ENCODE measurements at places on chromosomes 12 and 14.

GRCh38 chr12:12273291-12273957 is 6.6 kb upstream of the LRP6 start:
- no peak for DNase-seq

GRCh38 chr12:18483698-18484325 is 222.5 kb downstream of the PIK3C2G start:
- DNase-seq = no peak

DNA sequence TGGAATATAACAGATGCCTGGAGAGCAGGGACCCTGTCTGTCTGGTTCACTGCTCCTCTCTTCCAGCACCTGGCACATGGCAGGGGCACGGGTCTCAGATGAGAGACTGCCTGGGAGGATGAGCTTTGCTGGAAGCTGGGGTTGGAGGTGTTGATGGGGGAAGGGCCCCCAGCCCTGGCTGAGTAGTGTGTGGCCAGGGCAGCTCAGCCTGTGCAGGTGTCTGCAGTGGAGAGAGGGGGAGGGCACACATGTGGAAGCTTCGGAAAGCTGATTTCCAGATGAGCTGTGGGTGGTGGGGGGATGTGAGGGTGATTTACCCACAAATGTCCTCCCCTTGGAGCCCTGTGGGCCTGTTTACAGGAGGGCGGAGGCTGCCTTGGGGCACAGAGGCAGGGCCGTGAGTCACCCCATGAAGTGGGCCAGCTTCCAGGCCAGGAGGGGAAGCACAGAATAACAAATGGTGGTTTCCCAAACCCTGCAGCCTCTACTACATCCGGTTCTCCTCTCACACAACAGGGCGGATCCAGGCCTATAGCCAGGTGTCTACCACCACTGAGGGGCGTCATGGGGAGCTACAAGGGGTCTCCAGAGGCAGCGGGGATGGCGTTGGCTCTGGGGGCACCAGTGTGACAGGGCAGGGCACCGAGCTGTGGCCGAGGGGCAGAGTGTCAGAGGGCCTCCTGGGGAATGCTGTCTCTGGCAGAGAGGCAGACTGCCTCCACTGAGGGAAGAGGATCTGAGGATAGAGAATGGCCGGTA is 11.0 kb downstream of the KRT7 start:
- peak; percentile 22 for DNase-seq

DNA sequence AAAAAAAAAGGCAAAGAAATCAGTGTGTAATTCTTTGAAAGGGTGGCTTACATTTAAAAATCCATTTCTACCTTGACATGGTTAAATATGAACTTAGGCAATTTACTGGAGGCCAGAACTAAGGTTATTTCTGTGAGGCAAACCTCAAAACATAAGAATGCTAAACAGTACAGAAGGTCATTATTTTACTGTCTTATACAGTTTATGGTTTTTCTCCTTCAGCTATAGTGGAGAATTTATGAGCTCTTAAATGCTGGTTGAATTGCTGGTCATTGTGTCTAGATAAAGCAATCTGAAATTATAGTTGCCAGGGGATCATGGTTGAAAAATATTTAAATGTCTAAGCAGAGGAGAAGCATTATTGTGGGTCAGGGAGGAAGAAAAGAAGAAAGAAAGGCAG is 70.5 kb downstream of the TRIM9 start:
- no peak for DNase-seq

DNA sequence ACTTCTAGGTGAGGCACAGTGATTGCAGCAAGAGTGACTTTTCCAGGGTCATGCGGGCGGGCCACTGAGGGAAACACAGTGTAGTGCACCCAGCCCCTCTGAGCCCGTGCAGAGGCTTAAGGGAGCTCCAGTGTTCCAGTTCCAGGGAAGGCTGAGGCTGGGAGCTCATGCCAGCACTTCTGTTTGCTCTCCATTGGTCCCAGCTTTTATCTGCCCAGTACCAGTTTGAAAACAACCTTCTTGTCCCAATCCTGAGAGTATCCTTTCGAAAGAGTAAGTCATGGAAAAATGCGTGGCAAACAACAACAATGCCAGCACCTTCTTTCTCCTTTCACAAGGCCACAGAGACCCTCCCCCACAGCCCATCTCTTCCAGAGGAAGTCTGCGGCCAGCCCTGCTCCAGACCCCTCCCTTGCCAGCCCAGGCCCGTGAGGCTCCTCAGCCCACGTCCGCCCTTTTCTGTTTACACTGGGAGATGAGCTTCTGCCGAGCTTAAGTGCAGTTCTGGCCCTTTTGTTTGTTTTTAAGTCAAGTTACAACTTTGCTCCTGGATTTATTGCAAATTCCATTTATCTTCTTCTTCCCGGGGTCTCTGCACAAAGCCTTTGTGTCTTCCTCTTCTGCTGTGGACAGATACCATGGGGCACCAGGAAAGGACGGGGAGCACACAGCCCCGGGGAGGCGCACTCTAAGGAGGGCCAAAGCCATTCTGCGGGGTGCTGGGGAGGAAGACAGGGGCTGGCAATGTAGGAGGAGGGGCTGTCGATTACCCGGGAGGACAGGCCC is 185.6 kb downstream of the ZFP36L1 start:
- DNase-seq = no peak

DNA sequence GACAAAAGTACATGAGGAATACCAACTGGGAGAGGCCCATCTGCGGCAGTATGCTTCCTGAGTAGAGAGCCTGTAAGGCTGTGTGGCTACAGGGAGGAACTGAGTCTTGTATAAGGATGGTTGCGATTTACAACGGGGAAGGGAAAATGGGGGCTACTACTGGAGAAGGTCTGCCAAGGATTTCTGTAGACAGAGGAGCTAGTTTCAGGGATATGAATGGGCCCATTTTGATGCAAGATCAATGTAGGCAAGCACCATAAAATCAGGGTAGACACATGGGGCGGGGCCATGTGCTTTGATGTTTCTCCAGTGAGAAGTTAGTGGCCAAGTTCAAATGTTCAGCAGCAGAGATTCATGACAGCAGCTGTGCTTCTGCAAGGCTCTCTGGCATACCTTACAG is 149.4 kb downstream of the GPR65 start:
- DNase-seq = no peak

DNA sequence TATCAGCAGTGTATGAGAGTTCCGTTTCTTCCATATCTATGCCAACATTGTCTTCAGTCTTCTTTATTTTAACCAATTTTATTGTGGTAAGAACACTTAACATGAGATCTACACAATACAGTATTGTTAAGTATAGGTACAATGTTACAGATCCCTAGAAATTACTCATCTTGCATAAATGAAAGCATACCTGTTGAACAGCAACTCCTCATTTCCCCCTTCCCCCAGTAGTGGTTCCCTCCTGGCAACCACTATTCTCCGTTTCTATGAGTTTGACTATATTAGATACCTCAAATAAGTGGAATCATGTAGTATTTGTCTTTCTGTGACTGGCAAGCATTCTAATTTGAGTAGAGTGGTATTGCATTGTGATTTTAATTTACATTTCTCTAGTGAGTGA is 150.5 kb downstream of the CRADD start:
- no peak for DNase-seq

GRCh38 chr12:42315108-42315507 is 10.8 kb downstream of the ZCRB1 start:
- no peak for DNase-seq

GRCh38 chr12:41619705-41620104 is 431.6 kb downstream of the PDZRN4 start:
- no peak for DNase-seq

DNA sequence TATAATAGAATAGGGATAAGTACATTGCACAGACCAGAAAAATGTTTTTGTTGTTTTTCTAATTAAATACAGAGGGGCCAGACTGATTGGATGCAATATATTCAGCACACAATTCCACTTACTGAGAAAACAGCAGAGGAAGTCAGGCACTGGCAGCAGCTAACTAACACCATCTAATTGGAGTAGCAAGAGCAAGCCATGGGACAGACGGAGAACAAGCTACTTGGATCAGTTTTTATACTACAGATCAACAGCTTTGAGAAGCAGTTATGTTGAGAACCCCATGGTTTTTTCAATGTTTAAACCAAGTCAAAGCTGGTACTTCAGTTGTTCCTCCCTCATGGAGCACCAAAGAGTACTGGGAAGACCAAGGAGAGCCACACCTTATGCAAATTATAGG is 1249.4 kb downstream of the LRFN5 start:
- DNase-seq = no peak

DNA sequence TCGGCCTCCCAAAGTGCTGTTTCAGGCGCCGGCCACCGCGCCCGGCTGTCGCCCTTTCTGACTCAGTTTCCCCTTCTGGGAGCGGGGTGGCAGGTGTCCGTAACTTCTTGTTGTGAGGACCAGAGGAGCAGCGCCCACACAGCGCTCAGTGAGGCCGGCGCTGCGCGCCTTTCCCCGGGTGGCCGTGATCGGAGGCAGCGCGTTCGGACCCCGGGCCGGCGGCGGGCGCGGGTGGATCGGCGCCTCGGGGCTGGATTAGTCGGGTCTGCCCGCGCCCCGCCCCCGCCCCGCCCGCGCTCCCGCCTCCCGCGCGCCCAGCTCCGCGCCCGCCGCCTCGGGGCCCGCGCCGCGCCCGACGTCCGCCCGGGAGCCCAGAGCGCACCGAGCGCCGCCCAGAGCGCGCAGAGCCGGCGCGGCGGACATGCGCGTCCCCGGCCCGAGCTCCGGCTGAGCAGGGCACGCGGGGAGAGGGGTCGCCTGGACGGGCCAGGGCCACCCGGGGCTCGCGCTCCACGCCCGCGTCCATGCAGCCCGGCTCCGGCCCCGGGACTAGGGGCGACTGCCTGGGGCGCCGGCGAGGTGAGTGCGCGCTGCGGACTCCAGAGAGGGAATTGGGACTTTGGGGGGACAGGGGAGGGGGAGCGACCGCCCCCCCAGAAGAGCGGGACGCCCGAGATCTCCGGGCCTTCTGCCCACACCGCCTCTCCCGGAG is 50.6 kb downstream of the LRCOL1 start:
- DNase-seq = no peak

DNA sequence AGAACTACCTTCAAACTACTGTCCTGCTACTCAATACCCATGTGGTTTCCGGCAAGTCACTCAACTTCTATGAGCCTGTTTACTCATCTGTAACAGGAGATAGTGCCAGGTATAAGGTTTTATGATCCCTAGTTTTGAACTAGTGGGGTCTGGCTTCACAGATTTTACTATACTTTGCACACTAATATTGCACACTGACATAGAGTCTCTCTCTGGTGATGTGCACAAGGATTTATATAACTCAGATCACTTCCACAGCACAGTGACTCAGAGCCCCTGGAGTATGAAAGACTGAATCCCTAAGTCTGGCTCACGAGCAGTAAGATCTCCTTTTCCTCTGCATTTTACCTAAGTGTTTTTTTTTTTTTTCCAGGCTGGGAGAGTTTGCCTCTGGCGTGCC is 69.7 kb upstream of the SLC38A2 start:
- no peak for DNase-seq

GRCh38 chr12:100904270-100904669 is 109.7 kb downstream of the ANO4 start:
- DNase-seq = no peak

DNA sequence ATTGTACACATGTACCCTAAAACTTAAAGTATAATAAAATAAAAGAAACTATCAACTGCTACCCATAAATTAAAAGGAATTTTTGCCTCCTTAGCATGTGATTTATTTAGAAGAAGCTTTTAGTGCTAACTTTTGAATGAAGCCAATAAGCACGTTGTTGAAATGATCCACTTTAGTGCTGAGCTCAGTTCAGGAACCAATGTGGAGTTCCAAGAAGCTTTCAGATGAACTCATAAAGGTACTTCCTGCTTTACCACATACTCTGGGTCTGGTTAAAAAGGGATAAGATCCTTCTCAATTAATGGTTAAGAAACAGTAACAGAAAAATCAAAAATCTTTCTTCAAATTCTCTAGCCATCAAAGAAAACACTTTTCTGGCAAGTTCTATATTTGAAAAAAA is 39.4 kb downstream of the TMTC1 start:
- DNase-seq = no peak

GRCh38 chr14:100503251-100503650 is 84.0 kb downstream of the BEGAIN start:
- no peak for DNase-seq

DNA sequence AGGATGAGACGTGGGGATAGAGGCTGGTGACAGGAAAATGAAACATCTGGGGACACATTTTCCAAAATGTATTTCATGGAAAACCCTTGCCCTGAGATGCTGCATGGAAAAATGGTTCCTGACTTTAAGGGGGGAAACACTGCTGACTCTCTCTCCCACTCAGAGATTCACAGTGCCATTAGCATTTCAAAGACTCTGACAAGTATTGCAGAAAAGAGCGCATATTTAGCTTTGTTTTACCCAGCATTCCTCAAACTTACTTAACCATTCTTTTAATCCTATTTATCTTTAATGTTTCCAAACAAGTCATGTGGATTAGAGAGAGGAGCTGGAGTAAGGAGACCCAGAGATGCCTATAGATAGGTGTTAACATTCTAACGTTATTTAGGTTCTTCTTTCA is 141.8 kb upstream of the DYRK2 start:
- DNase-seq = no peak

DNA sequence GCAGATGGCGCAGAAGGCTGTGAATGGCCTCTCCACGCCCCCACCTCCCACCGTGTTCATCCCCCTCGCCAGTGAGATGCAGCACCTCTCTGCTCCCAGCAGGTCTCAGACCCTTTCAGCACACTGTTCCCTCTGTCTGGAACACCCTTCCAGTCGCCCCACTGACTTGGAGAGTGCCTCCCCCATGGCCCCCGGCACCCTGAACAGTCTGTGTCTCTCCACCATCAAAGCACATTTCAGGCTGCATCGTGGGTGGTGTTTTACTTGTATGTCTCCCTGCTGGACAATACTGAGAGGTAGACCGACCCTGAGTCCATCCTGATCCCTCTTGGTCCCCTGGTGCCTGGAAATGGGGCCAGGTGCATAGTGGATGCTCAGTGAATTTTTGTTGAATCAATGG is 34.9 kb downstream of the CACNA2D4 start:
- no peak for DNase-seq

DNA sequence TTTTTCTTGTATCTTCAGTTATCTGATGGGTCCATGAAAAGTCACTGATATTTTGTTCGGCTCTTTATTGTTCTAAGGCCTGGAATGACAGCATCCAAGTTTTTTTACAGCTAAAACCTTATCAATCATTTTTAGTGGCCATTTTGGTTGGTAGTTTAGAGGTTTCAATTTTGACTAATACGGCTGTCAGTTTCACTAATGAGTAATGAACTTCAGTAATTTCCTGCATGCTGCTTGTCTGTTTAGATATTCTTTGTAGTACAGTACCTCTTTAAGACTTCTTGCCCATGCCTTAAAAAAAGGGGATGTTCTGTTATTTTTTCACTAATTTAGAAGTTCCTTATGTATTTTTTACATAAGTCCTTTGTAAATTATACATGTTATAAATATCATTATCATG is 176.7 kb downstream of the LRFN5 start:
- no peak for DNase-seq
